Activated CD8-positive, alpha-beta T cell treated with anti-CD3 and anti-CD28 coated beads, Interleukin-2, amount 10 ng/mL, durations not matched to agents 7 days and 5 days (primary cell): ENCODE measurements at places on chromosomes 5 and 9.

GRCh38 chr5:158976035-158976434 lies 123.7 kb downstream of the EBF1 start:
- no peak for DNase-seq

- no peak for DNase-seq
Observed at GRCh38 chr5:128572930-128573319, 34.9 kb upstream of the FBN2 start.

- DNase-seq: no peak
Observed at GRCh38 chr9:10274175-10274574, 338.6 kb downstream of the PTPRD start.

DNA sequence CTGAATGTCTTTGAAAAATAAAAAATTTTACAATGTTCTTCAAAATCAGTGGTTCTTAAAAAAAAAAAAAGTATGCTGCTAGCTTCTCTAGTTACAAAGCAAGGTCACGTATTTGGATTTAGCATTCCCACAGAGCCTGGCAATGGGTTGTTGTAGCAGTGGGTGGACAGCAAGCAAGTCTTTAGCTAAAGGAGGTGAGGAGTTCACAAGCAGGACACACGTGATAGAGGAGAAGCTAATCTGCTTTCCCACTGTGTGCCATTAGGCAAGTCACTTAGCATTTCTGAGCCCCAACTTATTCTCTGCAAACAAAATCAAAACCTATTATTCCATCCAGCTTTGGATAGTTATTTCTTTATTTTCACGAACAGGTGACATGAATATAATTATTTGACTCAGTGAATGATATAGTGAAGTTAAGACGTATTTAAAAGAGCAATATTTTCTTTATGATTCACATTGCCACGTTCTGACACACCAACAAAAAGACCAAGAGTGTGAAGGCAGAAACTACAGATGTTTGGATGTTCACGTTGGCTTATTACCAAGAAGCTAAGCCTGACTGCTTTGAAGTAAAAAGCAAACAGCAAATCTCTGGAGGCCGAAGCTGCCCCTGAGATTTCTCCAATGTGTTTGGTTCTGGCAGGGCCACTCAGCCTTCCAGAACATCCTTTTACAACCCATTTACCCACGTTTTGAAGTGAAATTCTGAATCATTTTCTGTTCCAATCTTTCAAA lies 612.1 kb upstream of the CDH6 start:
- DNase-seq: no peak

DNA sequence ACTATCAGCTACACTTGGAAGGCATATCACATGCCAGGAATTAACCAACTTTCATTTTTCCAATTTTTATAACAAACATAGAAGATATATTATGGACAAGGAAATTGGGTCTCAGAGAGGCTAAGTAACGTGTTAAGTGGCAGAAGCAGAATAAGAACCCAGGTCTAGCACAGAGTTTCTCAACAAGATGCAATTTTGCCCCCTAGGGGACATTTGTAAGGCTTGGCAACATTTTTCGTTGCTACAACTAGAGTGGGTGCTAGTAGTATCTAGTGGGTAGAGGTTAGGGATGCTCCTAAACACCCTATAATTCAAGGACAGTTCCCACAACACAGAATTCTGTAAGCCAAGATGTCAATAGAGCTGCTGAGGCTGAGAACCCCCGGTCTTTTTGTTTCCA lies 180.6 kb downstream of the SNCAIP start:
- no peak for DNase-seq

DNA sequence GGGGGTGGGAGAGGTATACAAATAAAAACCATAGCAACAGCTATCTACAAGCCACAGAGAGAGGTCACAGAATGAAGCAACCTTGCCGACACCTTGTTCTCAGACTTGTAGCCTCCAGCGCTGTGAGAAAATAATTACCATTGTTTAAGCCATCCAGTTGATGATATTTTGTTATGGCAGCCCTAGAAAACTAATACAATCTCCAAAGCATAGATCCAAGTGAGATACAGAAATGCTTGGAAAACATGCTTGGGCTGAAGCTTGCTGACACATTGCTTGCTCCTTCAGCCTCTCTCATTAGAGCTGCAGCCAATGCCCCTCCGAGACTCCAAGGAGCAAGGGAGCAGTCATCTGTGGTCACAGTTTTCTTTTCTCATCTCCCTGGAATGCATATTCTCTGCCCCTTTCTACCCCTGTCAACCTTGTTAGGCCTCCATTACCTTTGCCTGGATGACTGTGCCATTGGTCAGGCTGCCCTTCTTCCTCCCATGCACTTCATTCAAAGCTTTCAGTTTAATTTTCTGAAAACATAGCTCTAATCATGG lies 401.4 kb upstream of the KLF4 start:
- no peak for DNase-seq
